GF-D8 (cell line): ENCODE measurements at places on chromosomes 13 and 19.
A peak's percentile ranks its signal among the peaks of the same experiment; 100 is the strongest.

- no peak for DNase-seq
Observed at GRCh38 chr13:19673473-19674430, 40.3 kb downstream of the MPHOSPH8 start.

GRCh38 chr13:114097212-114097892 is 35.1 kb downstream of the RASA3 start:
- DNase-seq: no peak

GRCh38 chr19:46299004-46299509 is 2.2 kb downstream of the HIF3A start:
- no peak for DNase-seq

- no peak for DNase-seq
Observed at GRCh38 chr13:109858319-109858718, 71.9 kb upstream of the IRS2 start.

- no peak for DNase-seq
Observed at GRCh38 chr13:110263888-110264287, 43.1 kb downstream of the COL4A1 start.

- no peak for DNase-seq
Observed at GRCh38 chr13:73273745-73274144, 214.9 kb downstream of the KLF5 start.

GRCh38 chr19:10604460-10604980 is 17.4 kb upstream of the AP1M2 start:
- DNase-seq: peak; percentile 66

- DNase-seq: no peak
Observed at GRCh38 chr13:30872685-30873461, 33.2 kb upstream of the MEDAG start.

GRCh38 chr19:46386996-46387712 is 26.2 kb downstream of the CCDC8 start:
- no peak for DNase-seq

GRCh38 chr13:99969919-99970650 is 1.5 kb downstream of the ZIC5 start:
- DNase-seq: no peak

DNA sequence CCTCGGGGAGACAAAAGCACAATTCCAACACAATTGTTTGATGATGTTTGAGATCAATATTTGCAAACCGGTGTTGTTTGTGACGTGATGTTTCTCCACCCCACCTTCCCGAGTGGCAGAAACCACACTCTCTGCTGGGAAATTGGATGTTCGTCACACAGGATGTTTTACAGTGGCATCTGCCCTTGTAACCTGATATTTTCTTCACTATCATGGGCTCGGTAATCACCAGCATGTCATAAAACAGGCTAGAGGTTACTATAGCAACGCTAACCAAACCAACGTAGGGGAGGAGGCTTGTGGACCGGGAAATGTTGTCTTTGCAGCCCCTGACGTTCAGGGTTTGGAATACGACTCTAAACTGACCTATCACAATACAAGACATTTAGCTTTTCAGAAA is 454.5 kb downstream of the IRS2 start:
- DNase-seq: no peak

GRCh38 chr19:35120492-35120891 is 4.9 kb downstream of the FXYD3 start:
- DNase-seq: no peak

DNA sequence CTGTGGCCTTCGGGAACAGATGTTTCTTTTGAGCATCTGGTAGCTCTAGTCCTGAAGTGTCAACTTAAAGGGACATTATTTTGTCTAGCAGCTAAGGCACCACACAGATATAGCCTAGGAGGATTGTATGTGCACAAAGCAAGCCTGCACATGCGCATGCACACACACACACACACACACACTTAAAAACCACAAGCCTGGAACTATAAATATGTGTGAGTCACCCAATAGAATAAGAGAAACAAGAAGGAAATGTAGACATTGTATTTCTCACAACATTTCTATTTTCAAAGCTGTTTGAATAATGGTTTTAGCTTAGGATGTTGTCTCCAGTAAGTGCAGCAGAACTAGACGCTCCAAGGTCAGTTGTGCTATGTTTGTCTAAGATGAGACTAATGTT is 516.5 kb downstream of the SUCLA2 start:
- DNase-seq: no peak

DNA sequence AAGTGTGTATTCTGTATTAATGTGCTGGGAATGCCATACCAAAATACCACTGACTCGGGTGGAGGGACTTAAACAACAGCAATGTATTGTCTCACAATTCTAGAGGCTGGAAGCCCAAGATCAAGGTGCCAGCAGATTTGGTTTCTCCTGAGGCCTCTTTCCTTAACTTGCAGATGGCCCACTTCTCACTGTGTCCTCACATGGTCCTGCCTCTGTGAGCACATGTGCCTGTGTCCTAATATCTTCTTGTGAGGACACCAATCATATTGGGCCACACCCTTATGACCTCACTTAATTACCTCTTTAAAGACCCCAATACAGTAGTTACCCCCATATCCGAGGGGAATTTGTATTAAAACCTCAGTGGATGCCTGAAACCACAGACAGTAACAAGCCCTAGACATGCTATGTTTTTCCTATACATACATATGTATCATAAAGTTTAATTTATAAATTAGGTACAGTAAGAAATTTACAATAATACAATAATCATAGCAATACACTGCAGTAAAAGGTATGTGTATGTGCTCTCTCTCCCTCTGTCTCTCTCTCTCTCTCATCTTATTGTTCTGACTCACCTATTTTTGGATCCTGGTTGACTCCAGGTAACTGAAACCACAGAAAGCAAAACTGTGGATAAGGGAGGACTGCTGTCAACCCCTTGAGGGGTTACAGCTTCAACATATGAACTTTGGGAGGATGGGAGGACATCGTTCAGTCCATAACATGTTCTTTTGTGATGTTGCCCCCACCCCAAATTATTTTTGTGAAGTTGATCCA is 174.3 kb downstream of the IRS2 start:
- DNase-seq: no peak

DNA sequence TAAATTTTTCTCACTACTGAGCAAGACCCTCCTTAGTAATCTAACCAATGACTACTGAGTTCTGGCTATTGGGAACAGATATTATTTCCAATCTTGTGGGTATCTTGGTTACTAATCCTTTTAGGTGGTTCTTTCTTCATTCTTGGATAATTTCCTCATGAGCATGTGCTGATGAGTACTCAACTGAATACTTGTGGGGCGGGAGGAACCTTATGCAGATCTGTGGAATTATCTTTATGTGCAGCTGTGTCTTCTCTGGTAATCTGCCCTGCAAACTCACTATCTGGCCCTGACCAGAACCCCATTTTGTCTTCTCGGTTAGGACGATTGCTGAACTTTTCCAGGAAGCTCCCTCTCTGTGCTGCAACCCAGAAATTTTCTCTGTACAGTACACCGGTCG is 89.7 kb upstream of the TRPC4 start:
- no peak for DNase-seq

GRCh38 chr13:52070929-52071523 is 46.5 kb downstream of the UTP14C start:
- DNase-seq: peak; percentile 22

DNA sequence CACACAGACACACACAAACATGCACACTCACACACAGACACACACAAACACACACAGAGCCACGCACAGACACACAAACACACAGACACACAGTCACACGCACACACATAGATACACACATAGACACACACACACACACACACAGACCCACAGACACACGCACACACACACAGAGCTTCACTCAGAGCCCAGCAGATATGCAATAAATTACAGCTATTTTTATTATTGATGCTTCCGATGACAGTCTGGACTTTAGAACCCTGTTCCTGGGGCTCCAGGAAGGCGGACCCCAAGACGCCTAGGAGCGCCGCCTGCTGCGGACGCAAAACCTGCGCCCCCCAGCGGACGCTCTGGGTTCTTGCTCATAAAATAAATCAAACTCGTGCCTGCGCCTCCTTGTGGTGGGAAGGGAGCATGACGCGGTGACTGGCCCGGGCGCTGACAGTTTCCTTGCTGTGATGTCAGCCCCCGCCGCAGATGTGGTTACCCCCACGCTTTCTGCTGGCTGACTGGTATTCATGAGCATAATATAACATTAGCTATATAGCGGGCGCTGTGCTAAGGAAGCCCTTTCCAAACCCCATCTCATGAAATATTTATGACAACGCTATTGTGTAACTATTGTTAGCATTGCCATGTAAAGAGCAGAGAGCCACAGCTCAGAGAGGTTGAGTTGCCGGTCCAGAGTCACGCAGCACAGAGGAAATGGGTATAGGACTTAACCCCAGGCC is 64.4 kb upstream of the TM9SF2 start:
- peak; percentile 84 for DNase-seq
